ENCODE measurements at places on chromosomes 7 and 10.

- no peak for DNase-seq
Measured at GRCh38 chr7:114085592-114086501, 167.0 kb upstream of the PPP1R3A start.

DNA sequence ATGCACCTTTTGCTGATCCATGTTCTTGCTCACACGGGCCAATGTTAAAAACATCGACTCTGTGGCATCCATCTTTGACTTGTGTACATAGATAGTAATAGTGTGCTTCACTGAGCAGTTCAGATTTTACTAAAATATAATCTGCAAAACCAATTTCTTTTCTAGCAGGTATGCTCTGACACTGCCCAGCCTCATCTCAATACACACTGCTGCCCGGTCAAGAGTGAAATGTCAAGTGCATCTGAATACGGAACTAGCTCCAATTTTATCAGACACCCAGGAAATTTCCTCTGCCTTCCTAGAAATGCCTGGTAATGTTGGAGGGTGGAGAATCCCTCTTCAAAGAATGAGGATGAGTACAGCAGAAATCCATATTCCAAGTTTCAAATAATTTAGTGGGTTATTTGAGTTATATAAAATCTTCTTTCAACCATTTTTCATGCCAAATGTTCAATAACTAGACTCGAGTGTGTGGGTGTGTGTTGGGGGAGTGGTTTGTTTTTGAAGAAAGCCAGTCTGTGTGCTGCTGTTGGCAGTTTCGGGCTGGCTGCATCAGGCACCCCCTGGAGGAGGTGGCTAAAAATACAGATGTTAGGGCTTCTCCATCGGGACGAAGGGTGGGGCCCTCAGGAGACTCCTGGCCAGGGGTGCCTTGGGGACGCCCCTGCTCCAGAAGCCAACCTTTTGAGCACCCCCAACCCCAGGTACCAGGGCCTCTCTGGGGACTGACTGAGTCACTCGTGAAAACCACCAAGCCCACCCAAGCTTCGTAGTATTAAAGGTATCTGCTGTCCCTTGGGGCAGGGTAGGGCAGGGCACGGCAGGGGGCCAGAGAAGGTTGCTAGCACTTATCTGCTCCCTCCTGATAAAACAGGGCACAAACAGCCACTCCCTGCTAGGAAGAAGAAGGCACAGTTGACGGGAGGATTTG, 15.4 kb downstream of the CTBP2 start:
- no peak for DNase-seq

DNA sequence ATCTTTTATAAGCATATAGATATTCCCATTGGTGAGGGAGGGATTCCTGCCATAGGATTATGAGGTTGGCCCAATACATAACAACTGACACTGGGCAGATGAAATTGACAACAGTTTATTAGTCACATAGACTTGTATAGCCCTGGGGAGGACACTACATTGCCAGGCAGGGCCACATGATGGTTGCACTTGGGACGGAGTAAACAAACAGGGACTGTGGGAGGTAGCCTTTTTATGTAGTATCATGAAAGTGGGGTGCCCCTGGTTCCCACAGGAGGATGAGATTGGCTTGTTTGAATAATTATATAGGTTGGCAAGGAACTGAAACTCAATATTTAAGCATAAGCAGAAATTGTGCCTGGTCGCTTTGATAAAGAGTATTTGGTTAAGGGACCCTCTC, 23.5 kb downstream of the TRIM24 start:
- no peak for DNase-seq

DNA sequence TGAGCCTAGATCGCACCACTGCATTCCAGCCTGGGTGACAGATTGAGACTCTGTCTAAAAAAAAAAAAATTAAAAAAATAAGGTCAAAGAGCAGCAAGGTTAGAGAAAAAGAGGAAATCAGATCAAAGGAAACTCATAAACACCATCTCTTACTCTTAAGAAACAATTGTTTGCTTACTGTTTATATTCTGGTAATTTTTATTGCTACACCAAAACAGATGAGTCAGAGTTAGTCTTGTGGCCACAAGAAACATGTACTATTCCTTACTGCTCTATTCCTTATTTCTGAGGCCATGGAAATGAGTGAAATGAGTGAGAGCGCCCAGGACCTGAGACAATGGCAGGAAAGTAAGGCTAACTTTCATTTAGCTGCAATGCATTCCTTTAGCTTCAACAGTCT, 387.3 kb downstream of the HPSE2 start:
- no peak for DNase-seq

DNA sequence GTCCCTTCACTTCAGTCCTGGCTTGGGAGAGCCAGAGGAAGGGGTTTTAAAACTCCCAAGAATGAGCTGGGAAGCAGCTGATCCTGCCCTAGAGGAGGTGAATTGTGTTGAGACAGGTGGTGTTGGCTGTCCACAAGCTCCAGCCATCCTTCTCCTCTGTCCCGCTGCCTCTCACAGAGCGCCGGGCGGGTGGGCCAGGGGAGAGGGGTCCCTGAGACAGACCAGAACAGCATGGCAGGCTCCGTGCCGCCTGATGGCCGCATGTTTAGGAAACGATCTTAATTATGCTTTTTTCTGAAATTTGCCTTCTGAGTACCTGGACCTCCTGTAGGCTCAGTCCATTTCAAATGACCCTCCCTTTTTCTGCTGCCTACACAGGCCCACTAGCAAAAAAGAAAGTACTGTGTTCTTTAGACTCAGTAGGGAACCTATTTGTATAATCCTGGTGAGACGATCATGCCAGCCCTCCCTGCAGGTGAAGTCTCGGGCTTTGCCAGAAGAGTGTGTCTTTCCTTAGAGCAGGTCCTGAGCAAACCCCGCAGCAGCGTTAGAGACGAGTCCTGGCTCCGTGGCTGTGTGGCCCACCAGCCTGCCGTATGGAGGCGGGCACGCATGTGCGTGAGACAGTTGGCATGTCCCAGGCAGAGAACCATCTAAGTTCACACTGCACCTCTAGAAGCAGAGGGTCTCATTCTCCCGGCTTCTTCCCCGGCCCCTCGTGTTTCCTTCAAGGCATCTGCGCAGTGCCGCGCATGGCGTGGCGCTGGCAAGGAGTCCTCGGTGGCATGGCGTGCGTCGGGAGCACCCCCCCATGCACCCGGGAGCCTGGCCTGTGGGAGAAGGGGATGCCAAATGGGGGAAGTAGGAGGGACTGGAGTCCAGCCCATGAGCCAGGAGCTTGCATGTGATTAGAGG, 26.3 kb upstream of the PWWP2B start:
- no peak for DNase-seq

DNA sequence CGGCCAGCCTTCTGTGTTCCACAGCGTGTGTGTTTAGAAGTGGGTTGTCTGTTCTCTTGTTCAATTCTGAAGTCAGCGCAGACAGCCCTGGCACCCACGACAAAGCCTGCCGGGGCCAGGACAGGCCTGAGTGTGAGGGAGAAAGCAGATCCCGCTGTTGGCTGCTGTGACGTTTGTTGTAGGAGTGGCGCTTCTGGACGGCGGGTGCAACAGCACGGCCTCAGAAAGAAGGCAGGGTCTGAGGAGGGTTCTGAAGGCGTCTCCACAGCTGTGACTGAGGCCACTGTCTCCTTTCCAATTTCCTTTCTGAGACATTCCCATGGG, 76.2 kb downstream of the VIPR2 start:
- no peak for DNase-seq

GRCh38 chr10:51642581-51642980, 56.8 kb downstream of the CSTF2T start:
- no peak for DNase-seq

GRCh38 chr10:84523526-84523925, 195.1 kb downstream of the CCSER2 start:
- no peak for DNase-seq

DNA sequence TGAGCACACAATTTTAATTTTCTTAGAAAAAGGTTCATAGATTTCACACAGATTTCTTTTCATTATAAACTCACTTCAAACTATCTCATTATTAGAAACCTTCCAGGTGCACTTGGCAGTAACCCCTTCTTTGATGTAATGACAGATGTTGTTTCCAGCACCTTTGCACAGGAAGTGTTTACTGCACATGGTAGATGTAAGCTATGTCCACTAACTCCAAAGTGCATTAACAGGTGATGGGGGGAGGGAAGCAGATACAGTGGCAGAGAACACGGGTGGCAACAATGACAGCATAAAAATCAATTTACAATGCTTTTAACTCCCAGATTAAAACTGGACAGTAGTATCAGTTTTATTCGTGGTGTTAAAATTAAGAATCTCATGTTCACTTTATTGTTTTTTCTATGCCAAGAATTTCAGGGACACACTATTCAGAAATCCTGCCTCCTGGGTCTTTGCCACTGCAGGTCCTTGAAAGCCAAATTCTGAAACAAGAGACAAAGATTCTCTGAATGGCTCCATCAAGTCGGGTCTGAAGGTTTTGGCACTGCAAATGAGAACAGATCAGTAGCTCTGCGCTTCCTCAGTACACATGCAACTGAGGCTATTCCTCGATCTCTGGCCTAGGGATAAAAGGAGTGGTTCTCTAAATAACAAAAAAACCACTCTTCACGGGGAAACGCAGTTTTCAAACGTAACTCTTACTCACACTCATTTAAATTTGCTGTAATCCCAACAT, 187.7 kb downstream of the JAZF1 start:
- DNase-seq = no peak

GRCh38 chr7:82477733-82478515, 34.3 kb upstream of the CACNA2D1 start:
- no peak for DNase-seq

DNA sequence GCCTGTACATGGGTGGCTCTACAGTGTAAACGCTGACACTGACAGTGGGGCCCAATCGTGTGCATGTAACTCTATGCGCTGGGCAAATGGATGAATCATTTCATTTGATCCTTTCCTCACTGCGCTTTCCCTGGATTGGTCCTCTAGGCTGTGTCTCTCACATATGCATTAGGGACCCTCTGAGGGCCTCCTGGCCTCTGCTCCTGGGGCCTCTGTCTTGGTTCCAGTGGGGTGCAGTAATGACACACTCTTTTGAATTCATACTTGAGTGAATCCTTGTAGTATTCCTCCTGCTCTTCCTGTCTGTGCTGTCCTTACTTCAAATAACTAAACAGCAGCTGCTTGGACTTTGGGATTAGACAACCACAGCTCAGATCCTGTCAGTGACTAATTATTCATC, 176.5 kb upstream of the ADO start:
- no peak for DNase-seq

- no peak for DNase-seq
Measured at GRCh38 chr10:118977022-118977599, 52.4 kb upstream of the NANOS1 start.

GRCh38 chr7:34946486-34946885, 90.8 kb downstream of the DPY19L1 start:
- DNase-seq = no peak

DNA sequence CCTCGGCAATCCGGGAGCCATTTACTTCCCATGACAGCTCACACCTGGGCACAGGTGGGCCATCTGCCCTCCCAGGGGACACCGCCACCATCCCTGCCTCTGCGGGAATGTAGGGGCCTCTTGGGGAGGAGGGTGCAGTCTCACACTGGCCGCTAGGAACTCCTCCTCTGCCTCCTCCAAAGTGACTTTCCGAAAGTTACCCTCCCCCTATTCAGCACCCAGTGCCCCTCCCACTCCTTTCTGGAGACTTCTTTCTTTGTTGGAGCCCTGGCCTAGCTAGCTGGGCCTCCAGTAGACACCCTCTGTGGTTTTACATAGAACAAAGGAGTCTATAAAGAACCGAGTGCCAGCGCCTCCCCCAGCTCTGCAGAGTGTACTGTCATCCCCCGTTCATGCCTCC, 45.8 kb upstream of the MNX1 start:
- DNase-seq = no peak

- peak; percentile 80 for DNase-seq
Measured at GRCh38 chr7:13981070-13981469, 8.4 kb downstream of the ETV1 start.

GRCh38 chr7:131284702-131285419, 42.8 kb upstream of the MKLN1 start:
- DNase-seq = no peak

GRCh38 chr7:1938788-1939433, 268.8 kb downstream of the ELFN1 start:
- no peak for DNase-seq

- DNase-seq = no peak
Measured at GRCh38 chr10:70950037-70950436, 61.7 kb upstream of the PCBD1 start.

- peak; percentile 60 for DNase-seq
Measured at GRCh38 chr10:3542185-3542611, 242.8 kb downstream of the KLF6 start.

DNA sequence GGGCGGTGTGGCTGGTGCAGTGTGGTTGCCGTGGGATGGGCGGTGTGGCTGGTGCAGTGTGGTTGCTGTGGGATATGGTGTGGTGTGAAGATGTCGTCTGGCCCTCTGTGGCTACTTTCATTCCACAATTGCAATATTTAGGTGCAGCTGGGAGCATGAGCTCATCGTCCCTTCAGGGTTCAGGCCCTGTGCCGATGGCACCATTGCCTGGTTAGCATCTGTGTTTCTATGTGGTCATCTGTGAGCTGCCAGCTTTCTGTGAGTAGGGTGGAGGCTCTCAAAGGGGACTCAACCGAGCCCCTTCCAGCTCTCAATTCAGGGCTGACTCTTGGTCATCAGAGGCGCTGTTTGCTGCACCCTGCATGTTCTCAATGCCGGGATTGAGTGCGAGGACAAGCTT, 3.6 kb downstream of the ADGRA1 start:
- no peak for DNase-seq

DNA sequence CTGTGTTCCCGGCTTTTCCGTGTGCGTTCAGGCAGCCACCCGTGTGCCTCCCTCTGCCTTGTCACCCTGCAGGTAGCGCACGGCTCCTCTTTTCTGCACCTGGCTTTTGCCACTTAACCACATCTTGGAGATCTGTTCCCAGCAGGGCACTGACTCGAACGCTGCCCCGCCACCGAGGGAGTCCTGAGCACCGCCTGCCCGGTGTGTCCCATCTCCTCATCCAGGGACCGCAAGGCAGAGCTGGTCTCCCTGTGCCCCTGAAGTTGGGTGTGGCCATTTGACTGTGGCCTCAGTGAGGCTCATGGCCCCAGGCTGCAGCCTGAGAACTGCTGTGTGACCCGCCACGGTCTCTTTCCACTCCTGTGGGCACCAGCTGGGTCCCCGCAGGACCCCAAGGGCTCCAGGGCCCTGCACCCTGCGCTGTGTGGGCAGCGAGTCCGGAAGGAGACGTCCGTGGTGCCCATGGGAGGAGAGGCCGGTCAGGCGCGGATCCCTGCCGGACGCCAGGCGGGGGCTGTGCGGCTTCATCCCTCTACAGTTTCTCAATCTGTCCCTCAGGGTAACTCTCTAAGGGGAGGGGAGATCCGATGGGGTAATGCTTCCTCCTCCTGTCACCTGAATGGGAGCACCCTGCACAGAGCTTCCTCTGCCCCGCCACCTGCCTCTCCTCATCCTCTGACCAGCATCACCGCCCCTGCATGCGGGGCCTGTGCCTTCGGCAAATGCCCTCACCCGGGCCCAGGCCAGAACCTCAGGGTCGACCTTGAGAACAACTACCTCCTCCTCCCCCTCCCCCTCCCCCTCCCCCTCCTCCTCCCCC, 1.8 kb upstream of the INTS1 start:
- DNase-seq = no peak

DNA sequence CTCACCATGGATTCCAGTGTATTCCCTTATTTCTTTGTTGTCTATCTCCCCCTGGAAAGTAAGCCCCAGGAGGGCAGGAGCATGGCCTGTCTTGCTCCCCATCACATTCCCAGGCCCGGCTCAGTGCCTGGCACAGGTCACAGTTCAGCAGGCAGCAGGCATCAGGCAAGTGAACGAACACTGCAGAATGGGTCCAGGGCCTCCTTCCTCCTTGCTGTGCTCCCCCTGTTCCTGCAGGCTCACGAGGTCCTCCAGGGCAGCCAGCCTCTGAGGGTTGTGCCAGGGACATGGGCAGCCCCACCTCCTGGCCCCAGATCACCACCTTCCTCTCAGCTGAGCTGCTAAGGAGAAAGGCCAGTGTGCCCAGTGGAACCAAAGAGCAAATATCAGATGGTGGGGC, 41.8 kb downstream of the PDLIM1 start:
- no peak for DNase-seq

Measured in AG04449 (cell line).